ENCODE measurements at places on chromosomes 7 and 10. TPM values are rescaled to one million over a fixed set of nuclear protein-coding genes. Genes with fewer than 3 reads are reported as not detected.

DNA sequence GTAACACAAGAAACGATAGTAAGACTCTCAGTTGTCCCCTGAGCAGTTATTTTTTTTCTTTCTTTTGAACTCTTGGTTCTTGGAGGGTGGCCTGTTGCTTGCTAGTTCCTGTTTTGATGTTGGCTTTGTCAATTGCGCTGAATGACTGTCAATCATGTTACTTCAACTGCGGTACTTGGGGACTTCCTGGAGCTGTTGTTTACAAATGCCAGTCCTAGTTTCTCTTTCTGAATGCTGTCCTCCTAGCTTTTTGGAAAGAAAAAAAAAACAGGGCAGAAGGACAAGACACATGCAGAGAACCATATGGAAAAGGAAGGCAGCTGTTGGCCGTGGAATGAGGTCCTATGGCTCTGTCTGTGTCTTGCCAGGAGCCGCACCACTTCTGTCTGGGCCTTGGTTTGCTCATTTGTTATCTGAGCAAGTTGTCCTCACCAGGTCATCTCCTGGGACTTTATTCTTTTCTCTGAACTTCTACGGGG is 7.0 kb upstream of the PDCD4 start:
- DNase-seq, result peak; percentile 71

Gene UFSP1
- 4.6 TPM for total RNA-seq

- DNase-seq, result no peak
Measured at GRCh38 chr10:74841265-74841973, 15.0 kb downstream of the KAT6B start.

GRCh38 chr7:77415823-77416620 is at the start of gene GSAP:
GSAP (minus strand) TSS chr7:77416349; CDS start chr7:77416321, 28 bp downstream.
- DNase-seq, result peak; percentile 30

GRCh38 chr7:47847207-47847606 is 101.1 kb downstream of the PKD1L1 start:
- no peak for DNase-seq

Gene CYP26C1
- total RNA-seq, result 0.54 TPM

Gene CPED1
- 9.2 TPM for total RNA-seq

Gene TBX20
- not detected for total RNA-seq

Gene CALHM3
- total RNA-seq, result 0.27 TPM

DNA sequence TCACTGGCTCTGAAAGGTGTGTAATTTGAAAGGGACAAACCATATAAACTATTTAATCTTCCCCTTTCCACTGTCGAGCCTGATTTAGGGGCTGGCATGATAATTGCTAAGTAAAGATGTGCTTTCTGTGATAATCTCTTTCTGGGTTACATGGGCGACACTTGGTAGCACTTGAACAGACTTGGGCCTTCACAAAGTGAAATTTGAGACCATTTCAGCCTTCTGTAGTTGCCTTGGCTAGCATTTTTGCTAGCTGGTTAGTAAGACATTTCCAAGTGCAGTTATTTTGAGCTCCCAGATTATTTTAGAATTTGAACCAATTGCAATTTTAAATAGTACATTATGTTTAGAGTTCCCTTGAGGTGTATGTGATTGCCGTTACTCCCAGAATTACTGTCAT is 432.7 kb upstream of the GALNT17 start:
- DNase-seq, result no peak

DNA sequence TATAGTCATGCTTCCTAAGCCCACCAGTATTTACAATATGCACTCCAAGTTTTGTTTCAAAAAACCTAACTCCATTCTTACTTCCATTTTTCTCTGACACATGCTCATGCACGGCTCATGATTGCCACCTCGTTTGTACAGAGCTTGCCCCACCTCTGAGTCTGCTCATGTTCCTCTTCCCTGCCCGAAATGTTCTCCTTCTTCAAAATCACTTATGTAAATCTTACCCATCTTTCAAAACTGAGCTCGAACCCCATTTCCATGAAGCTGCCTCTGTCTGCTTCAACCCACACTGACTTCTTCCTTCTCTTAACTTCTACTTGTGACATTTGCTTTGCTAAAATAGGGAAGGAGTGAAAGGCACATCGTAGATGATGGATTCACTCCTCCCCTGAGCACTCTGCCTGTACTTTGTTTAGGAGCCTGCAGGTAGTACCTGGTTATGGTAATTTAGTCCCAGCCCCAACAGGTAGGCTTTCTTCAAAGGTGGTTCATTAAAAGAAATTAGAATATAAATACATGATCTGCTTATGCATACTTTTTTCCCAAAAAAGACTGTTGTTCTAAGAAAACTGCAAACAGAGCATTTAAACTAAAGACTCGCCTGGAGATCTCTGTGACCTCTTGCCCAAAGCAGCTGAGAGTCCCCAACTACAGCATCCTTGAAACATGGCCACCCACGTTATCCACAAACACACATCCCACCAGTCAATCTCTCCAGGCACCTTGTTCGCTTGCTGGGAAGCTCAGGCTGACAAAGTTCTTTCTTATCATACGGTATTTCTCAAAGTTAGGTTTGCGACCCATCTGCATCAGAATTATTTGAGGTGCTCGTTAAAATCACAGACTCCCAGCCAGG is 172.0 kb downstream of the DGKI start:
- no peak for DNase-seq

Gene NME8
- 0.27 TPM for total RNA-seq

DNA sequence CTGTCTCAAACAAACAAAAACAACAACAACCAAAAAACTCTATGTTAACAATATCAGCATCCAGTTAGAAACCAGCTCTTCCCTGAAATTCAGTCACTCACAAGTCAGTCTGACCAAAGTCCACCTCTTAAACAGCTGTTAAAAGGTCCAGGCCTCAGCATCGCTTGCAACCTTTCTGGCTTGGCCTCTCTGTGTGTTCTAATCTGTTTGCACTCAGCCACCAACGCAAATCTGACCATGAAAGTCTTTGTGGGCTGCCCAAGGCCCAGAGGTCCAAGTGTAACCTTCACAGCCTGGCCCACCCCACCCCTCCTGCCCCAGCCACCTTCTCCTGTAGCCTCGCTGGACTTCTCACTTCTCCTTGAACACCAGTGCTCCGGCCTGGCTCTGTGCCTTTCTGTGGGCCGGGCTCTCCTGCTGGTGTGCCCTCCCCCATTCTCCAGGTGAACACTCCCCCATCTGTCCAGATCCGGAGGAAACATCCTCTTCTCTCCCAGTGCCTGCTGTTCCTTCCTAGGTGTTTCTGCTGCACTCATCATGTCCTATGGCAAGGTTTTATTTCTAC is 72.2 kb upstream of the EFCAB10 start:
- DNase-seq, result no peak

GRCh38 chr10:122290334-122290733 is 19.2 kb downstream of the BTBD16 start:
- DNase-seq, result no peak

GRCh38 chr10:33032654-33033151 is 74.7 kb upstream of the ITGB1 start:
- DNase-seq, result no peak

- DNase-seq, result peak; percentile 83
Measured at GRCh38 chr7:72403458-72404076, 8.6 kb downstream of the CALN1 start.
